Effector memory CD8-positive, alpha-beta T cell (primary cell): ENCODE measurements at places on chromosomes 7 and 10.
A peak's percentile ranks its signal among the peaks of the same experiment; 100 is the strongest.

GRCh38 chr7:4725850-4726450 is 43.9 kb downstream of the FOXK1 start:
- DNase-seq, result no peak

DNA sequence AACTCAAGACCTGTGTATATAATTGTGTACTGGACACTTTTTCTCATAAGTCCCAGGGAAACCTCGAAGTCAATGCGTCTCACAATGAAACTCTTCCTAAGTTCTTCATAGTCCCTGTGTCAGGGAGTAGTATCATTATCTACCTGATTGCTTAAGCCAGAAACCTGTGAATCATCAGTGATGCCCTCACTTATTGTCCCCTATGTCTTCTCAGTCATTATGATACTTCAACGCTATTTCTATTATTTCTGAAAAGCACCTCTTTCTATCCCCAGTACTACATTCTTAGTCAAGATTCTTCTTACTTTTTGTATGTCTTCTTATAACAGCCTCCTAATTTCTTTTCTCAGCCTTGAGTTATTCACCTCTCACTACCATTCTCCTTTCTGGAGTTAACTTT is 94.3 kb downstream of the OTUD1 start:
- no peak for DNase-seq

DNA sequence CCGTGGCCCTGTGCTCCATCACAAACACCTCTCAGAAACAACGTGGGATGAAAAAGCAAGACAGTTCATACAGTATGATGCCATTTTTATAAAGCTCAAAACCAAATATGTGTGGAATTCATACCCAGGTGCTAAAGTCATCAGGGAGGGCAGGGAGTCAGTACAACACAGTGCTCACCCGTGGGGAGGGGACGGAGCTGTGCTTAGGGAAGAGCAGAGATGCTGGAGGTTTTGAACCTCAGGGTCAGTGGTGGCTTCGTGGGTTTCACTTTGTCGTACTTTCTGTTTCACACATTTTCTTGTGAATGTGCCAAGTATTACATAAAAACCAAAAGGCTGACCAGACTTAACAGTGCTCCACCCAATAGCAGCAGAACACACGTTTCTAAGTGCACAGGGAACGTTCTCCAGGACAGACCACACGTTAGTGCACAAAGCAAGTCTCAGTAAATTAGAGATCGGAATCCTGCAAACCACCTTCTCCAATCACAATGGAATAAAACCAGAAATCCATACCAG is 21.2 kb downstream of the ZMIZ2 start:
- peak; percentile 28 for DNase-seq

DNA sequence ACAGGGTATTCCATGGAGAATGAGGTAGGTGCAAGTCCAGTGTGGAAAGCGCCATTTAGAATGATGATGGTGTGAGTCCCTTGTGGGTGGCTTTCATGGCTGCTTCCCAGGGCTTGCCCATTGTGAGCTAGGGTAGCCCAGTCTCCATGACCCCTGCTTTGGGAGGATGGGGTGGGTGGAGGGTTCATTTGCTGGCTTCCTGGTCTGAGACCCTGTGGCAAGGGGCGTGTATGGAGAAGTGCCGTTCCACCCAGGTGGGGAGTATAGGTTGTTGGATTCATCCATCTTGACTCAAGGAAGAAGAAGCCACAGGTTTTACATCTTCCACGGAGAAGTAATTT is 27.7 kb downstream of the CCM2 start:
- DNase-seq, result no peak

GRCh38 chr10:18859659-18860058 is 188.9 kb upstream of the MALRD1 start:
- DNase-seq, result no peak

- no peak for DNase-seq
Measured at GRCh38 chr7:116534790-116535189, 10.0 kb downstream of the CAV1 start.

DNA sequence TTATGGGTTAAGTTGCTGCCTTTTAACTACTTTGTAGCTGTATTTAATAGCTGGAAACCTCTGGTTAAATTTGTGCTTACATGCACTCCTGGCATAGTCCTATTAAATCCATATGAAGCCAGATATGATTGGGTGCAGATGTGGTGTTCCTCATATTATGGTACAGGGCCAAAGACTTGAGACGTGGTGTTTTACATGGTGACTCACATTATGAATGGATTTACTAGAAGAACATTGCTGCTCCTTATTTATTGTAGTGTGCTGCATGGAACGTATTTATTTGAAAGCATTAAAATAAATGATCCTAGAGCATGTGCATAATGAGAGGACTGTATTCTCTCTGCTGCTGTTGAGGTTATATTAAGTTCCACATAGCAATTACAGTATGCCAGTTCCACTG is 224.1 kb downstream of the SLC25A13 start:
- DNase-seq, result no peak

DNA sequence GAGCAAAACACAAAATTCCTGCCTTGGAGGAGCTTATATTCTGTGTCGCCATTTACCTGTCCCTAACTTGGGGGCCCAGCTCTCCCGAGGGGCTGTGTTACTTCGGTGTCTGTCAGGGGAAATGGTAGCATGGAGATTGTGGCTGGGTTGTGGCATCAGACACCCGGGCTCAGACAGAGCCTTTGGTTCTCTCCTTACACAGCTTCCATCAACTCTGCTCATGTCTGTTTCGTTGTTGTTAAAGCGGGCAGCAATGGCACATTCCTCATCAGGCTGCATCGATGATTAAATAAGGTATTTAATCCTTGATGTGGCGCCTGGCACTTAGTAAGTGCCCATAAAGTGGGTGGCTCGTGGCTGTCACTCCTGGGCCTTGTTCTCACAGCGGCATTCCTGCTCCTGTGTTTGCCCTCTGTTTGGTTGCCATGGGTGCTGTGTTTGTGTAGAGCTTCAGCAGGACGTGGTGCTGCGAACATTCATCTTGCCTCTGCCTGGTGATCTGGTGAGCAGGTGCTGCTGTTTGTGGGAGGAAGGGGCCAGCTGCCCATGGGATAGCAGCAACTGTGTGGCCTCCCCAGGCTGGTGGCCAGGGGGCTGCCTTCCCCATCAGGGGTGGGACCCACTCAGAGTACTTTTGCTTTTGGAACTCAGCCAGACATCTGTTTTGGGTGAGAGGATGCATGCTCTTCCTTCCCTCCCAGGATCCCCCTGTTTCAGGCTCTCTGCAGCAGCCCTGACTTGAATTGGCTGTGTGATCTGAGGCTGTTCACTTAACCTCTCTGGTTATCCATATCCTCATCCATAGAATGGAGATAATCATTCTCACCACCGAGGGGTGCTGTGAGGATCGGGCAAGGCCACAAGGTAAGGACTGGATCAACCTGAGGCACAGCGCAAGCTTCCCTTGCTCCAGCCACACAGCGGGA is 207.2 kb upstream of the SVIL start:
- no peak for DNase-seq

DNA sequence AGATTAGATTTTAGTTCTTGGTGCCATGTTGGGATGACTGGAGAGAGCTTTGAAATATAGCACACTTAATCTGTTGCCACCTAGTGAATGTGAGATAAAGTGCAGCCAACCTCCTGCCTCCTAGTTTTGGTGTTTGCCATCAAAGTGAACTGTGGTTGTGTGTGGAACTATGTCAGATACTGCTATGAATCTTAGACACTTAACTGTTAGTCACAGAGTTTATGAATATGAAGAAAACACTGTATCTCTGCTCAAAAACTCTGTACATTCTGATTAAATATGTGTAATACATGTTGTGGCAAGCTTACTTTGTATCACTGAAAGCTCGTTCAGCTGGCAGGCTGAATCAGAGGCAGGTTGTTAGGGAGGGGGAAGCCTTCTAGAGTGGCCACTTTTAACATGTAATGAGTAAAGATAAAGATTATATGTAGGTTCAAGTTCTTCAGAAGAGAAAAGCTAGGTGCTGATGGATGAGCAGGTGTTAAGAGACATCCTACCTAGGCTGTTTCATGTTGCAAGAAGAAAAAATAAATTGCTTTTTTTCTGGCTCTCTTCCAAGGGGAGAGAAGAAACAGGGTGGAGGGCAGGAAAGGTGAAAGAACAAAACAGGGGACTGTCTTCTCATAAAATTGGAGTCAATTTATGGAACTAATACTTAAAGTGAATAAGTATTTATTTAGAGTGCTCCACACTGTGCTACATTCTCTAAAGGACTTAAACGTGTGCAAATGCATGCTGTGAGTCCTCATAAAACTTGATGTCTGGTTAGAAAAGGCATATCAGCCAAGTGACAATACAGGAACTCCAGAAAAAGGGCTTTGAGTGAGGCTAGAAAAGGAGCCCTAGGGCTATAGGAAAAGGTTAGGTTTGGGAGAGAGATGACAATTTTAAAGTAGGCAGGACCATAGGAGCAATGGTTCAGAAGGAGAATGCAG is 14.1 kb upstream of the LAMB1 start:
- no peak for DNase-seq

- no peak for DNase-seq
Measured at GRCh38 chr7:105571891-105572290, 9.4 kb downstream of the EFCAB10 start.

DNA sequence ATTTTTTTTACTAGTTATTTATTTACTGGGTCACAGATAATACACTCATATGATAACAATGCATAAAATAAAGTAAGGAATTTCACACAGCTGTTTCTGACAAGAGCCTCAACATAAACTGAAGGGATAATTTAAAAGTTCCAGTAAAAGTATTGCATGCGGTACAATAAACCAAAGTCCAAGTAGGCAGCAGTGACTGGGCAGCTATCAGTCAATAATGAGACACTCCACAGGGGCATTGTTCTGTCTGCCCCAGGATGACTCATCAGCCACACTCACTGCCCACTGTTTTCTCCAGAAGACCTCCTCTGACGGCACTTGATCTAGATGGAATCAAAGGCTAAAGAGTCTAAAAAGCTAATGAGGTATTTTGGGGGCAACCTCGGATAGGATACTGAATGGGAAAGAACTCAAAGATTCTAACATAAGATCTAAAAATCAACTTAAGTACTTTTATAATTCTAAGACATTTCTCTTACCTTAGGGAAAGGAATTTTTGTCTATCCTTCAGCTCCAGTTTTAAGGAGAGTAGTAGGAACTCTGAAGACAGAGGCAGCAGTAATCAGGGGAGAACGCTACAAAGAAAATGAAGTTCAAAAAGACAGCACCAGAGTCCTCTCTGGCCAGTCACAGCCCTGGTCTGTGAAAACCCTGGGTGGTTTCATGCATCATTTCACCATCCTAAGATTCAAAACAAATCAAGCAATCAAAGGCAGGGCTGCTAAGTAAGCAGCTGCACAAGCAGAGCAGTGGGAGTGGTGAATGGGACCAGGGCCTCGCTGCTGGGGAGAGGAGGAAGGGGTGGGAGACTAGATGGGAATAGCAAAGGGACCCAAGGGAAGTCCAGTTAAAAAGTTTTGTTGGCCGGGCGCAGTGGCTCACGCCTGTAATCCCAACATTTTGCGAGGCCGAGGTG is 175.1 kb downstream of the AVL9 start:
- no peak for DNase-seq

- no peak for DNase-seq
Measured at GRCh38 chr10:69572159-69573055, 815 bp downstream of the NEUROG3 start.

GRCh38 chr10:62858364-62858763 is 42.2 kb upstream of the EGR2 start:
- DNase-seq, result no peak
